Germinal center (tissue), 1 donor: ENCODE measurements at places on chromosomes 11 and 22.

GRCh38 chr22:24695060-24695459, 79.5 kb downstream of the PIWIL3 start:
- no peak for DNase-seq

DNA sequence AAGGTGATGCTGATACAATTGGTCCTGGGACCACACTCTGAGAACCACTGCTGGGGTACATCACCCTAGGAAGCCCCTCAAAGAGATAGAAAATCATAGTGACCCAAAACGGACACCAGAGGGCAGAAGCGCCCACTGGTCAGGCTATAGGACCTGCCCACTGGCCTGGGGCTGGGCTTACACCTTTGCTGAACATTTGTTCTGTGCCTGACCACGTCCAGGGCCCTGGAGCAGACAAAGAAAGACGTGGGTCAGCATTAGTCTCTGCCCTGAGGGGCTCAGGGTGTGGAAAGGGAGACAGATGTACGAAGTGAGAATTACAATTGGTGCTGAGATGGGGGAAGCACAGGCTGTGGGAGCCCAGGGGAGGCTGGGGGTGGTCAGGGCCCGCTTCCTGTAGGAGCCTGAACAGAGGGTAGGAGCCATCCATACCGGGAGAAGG, 14.4 kb upstream of the SERPINH1 start:
- peak; percentile 72 for DNase-seq

- no peak for DNase-seq
These were observed 29.5 kb downstream of the CARD18 start for GRCh38 chr11:105109855-105110687.

DNA sequence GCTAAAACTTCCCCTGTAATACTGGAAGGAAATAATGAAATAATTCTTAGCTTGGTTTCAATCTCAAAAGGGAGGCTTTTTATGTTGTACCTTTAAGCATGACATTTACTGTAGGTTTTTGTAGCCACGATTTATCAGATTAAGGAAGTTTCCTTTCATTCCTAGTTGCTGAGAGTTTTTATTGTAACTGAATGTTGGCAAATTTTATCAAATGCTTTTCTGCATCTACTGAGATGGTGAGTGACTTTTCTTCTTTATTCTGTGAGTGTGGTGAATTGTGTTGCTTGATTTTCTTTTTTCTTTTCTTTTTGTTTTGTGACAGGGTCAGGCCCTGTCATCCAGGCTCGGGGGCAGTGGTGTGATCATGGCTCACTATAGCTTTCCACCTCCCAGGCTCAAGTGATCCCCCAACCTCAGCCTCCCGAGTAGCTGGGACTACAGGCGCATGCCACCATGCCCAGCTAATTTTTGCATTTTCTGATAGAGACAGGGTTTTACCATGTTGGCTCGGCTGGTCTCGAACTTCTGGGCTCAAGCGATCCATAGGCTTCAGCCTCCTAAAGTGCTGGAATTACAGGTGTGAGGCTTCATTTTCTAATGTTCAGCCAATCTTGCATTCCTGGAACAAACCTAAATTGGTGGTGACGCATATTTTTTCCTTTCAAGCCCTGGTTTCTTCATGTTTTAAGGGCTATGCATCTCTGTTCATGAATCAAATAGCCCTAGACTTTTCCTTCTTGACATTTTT, 26.2 kb downstream of the SUSD2 start:
- DNase-seq = no peak

DNA sequence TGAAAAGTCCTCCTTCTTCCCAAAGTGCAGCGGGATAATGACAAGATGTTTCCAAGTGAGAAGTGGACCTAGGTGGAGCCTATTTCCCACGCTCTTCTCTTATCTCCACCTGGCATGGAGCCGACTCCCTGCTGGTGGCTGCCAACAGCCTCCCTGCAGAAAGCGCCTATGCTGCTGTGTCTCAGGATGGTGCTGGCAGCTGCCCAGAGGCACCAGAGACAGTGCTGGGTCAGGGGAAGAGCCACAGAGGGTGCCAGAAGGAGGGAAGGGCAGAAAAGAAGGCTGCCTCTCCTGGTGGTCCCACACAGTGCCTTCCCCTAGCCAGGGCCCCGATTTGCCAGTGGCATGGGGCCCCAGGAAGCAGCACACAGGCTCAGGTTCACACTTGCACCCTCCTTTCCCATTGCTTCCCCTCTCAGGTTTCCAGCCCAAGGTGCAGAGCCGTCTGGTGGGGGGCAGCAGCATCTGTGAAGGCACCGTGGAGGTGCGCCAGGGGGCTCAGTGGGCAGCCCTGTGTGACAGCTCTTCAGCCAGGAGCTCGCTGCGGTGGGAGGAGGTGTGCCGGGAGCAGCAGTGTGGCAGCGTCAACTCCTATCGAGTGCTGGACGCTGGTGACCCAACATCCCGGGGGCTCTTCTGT, 19.0 kb downstream of the CD5 start:
- DNase-seq = no peak

DNA sequence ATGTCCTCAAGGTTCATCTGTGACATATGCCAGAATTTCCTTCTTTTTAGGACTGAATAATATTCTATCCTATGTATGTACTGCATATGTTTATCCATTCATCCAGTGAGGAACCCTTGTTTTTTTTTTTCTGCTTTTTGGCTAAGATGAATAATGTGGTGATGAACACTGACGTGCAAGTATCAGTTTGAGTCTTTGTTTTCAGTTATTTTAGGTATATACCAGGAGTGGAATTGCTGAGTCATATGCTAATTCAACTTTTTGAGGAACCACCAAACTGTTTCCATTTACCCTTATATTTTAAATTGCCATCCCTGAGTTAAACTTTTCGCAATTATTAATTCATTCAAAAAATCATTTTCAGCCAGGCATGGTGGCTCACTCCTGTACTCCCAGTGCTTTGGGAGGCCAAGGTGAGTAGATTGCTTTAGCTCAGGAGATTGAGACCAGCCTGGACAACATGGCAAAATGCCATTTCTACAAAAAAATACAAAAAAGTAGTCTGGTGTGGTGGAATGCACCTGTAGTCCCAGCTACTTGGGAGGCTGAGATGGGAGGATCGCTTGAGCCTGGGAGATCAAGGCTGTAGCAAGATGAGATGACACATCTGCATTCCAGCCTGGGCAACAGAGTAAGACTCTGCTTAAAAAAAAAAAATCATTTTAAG, 64.2 kb downstream of the MICAL2 start:
- no peak for DNase-seq

- DNase-seq = no peak
These were observed 386.6 kb downstream of the BUD13 start for GRCh38 chr11:116386118-116386699.

GRCh38 chr22:46425016-46425415, 89.5 kb downstream of the TRMU start:
- DNase-seq = no peak

GRCh38 chr11:130103296-130103814, 33.7 kb downstream of the APLP2 start:
- DNase-seq = no peak

DNA sequence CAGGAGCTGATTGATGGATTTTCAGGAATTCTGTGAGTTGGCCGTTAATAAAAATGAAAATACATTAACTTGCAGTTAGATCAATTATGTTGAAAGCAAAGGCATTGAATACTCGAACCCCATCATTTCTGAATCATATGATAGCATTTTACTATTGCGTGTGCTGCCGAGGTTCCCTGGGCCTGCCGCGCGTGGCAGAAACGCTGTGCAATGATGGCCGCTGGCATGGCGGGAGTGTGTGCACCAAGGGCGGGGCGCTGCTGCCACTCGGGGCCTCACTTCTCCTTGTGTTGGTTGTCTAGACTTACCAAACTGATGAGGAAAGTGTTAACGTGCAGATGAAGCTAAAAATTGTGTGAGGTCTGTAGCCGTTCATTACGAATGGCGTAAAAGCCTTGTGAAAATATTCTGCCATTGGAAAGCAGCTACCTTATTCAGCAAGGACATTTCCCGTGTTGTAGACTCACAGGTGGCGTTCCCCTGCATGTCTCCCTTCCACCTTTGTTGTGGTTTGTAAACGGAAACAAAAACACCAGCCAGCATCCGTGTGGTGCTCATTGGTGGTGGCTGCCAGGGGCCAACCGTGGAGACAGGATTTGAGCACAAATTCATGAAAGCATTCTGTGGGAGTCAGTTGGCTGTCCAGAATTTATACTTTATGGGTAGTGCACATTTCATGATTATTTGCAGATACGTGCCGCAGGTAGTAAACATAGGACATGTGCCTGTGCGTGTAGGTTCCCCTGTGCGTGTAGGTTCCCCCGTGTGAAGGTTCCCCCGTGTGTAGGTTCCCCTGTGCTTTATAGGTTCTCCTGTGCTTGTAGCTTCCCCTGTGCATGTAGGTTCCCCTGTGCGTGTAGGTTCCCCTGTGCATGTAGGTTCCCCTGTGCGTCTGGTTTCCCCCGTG, 5.9 kb upstream of the GRAMD4 start:
- peak; percentile 65 for DNase-seq

DNA sequence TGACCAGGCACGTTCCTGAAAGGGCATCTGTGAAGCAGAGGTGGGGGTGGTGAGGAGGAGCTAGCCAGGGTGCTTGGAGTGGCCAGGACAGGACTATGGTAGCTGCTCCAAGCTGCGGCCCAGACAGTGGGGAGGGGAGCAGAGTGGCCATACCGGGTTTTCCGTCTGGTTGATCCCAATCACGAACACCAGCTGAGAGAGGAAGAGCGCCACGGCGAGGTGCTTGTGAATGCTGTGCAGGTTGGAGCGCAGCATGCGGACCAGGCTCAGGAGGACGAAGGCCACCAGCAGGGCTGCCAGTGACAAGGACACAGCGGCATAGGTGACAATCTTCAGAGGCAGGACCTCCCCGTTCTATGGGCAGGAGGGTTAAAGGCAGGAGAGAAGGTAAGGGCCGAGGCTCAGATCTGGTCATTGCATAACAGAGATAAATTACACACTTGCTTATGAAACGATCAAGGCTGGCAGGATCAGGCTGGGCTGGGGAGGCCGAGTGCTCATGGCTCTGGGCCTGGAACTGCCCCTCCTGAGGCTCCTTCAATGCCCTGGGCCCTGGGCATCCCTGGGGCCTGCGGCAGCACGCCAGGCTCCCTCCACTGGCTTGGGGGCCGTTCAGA, 41.5 kb downstream of the TRMU start:
- DNase-seq = no peak

GRCh38 chr11:115505175-115505574, 960 bp upstream of the CADM1 start:
- no peak for DNase-seq

DNA sequence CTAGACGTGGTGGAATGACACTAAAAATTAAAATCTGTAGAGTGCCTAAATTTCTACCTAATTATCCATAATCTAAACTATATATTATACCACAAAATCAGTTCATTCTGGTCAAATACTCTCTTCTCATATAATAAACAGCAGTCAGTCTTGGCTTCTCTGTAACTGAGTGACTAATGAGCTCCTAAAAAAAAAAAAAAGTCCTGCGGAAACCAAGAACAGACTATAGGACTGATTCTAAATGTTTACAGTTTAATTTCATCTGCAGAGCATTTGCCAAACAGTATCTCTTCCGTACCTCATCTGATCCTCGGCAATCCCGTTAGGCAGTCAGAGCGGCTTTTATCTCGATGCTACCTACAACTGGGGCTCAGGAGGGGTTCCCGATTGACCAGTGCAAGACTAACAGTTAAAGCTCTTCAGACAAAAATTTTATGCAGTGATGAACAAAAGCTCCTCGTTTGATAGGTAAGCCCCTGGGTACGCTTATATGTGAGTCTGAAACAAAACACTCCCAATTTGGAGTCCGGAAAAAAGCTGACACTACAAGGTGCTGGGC, 686 bp downstream of the KIF18A start:
- DNase-seq = no peak

DNA sequence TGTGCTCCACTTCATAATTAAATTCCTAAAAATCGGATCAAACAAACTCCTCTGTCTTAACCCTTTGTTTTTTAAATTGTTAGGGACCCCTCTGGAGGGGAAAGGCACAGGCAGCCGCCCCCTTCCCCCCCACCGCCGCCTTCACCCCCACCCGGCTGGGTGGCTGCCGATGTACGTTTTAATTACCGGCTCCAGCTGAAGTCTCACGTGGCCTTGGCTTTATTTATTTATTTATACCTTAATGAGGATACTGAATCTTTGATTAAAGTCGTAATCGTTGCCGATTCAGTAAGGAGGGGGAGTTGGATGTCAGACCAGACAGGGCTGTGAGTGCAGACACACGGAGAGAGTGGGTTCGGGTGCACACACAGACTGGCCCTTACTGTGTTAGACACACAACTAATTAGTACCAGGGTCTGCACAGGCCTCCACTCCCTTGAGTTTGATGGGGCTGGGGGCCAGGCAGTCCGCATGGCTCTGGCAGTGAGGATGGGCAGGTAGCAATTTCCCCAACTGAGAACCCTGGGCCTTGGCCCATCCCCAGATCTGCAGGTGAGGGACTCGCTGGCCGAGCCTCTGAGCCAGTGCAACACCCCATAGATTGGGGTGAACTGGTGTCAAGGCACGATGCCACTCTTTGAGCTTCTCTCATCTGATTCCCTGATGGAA, 51.3 kb upstream of the NNMT start:
- DNase-seq = no peak

- DNase-seq = no peak
These were observed 836 bp upstream of the RBM4 start for GRCh38 chr11:66637557-66638176.

DNA sequence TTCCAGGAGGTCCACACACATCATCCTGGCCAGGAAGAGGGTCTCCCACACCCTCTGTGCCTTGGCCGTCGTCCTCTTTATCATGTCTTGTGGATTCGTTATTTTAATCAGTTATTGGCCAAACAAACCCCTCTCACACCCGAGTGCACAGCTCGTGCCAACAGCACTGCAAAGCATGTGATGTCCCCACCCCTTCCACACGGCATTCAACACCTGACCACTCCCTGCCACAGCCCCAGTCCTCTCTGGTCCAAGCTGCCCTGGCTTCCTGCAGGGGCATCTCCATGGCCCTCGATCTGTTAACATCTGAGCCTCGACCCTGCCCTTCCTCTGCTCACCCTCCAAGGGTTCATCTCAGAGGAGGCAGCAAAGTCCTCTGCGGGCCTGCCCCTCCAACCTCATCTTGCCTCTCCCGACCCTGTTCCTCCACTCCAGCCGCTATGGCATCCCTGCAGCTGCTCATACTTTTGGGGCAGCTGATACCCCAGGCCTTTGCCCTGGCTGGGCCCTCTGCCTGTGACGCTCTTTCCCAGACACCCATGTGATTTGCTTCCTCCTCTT, 14.0 kb downstream of the MYEOV start:
- no peak for DNase-seq

DNA sequence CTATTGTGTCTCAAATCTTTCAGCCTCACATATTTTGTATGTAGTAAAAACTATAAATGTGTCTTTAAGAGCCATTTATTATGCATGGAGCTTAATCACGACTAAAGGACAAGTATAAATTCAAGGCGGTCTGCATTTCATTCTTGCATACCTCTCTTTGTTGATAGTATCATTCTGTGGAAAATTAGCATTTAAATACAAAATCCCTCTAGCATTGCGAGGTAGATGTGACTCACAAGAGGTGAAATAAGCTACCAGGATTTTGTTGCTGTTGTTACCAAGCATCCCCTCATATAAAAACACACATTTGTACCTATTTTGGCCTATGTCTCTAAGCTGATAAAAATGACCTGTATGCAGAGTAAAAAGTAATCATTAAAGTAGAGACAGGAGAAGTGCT, 537.4 kb upstream of the LUZP2 start:
- DNase-seq = no peak

GRCh38 chr11:8807544-8808225, 103.3 kb upstream of the AKIP1 start:
- no peak for DNase-seq
